ENCODE measurements at places on chromosomes 4 and X. TPM values are rescaled to one million over a fixed set of nuclear protein-coding genes. Genes with fewer than 3 reads are reported as not detected.

- no peak for DNase-seq
Measured at GRCh38 chrX:39764441-39764914, 333.3 kb downstream of the BCOR start.

DNA sequence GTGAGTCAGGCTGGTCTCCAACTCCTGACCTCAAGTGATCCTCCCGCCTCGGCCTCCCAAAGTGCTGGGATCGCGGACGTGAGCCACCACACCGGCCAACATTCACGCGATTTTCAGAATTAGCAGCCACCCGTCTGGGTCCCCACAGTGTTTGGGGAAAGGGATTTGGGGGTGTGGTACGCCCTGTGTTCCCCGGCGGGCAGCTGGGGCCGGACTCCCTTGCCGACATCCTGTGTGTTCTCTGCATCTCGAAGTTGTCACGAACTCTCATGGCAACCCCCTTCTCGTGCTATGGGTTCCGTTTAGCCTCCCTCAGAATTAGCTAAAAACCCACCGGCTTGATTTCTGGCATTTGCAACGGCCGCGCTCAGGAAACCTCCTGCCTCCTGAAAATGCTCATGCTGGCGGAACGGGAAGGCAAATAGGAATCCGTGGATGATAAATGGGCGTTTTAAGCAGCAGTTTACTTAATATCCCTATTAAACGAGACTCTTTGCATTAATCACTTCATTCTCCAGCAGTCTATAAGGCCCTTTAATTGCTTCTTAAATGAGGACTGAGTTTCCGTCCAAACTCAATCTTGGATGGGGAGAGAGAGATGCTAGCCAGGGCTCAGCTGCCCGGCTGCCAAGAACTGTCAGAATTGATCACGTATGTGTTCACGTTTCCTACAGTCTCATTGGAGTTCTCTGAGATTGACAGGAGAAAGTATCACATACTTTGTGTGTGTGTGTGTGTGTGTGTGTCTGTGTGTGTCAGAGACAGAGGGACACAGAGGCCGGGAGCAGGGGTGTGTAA lies 78.9 kb upstream of the PPP2R3B start:
- DNase-seq = no peak

DNA sequence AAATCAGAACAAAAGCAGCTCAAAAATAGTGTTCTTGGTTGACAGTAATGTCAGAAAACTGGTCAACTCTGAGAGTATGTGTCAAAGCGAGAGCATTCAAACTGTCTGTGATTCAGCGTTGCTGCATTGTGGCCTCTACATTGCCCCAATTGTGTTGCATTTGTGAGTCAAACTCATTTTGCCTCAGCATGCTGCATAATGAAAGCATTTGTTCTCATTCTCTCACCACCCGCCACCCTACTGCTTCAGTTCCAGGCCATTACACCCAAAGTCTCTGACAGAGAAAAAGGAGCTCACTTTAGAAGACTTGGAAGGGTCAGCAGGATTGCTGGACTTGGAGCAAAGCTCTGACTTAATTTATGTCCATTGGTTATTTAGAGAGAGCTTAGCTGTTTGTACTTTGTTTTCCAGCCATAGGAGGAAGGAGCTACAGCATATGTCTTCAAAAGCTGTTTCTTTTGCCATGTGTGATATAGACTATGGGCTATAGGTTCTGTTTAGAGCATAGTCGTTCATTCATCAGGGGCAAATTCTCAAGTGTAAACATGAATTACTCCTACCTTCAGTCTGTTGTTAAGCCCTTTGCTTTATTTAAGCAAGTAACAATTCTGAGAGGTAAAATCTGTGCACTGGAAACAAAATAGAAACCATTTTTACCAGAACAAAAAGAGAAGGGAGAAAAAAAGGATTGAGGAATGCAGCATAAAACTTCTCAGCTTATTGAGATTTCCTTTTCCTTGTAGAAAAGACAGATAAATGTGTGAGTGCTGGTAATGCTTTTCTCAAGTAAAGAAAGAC lies 153.4 kb upstream of the ANK2 start:
- DNase-seq = peak; percentile 11

DNA sequence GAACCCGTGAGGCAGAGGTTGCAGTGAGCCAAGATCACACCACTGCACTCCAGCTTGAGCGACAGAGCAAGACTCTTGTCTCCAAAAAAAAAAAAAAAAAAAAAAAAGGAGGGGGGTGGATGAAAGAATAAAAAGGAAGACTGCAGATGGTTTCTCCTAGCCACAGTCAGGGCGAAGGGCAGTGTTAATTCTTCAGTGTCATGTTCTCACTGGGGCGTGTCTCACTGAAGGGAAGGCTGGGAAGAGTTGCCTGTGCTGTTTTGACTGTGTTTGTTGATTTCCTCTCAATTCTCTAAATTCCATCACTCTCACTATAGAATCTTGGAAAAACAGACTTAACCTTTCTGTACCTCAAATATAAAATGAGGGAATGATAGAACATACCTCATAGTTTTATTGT lies 71.6 kb upstream of the DHX15 start:
- DNase-seq = no peak

DNA sequence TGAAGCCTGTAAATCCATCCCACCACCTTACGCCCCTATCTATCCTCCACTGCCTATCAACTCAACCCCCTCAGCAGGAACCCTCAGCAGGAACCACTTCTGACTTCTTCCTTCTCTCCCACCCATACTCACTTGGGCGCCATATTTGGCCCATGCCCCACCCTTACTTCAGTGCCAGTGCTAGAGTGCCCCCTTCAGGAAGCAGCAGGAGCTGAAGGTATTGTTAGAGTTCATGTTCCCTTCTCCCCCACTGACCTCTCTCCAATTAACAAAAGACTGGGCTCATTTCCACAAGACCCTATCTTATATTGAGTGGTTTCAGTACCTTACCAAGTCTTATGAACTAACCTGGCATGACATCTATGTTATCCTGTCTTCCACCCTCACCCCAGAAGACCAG lies 363.1 kb upstream of the SLIT2 start:
- DNase-seq = no peak

DNA sequence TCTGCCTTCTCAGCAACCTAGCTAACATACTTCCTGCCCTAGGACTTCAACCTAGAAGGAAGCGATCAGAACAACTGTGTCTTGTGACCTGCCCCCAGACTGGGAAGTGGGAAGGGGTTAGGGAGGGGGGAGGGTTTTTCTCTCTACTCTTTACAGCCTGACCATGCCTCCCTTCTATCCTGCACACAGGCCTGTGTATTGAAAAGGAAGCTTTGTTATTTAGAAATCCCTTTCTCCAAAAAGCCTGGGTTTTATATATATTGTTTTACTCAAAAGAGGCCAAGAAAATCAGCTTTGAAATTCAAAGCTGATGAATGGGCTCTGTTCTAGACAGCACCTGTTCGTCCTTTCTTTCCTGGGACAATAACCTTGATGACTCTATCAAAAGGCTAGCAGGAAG lies 35.2 kb upstream of the SMS start:
- no peak for DNase-seq

GRCh38 chrX:148498067-148498466 lies 2.4 kb upstream of the AFF2 start:
- no peak for DNase-seq

GRCh38 chrX:85026170-85026569 lies 22.5 kb downstream of the APOOL start:
- no peak for DNase-seq

GRCh38 chrX:19790829-19791228 lies 96.6 kb downstream of the SH3KBP1 start:
- DNase-seq = no peak

DNA sequence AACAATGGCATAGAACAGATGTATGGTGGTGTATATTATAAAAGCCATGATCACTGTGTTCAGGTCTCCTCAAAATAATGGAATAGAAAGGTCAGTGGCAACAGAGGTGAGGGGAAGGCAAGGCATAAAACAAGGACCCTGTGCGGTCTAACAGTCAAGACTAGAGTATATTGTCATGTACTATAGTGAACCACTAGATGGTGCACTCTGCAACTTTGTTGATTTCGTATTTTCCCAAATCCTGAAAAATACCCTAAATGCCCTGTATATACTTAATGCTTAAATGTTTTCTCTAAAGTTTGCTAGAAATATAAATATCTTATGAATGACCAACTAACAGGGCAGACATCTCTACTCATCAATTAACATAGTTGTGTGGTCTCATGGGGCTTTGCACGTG lies 453.0 kb downstream of the PCDH11X start:
- DNase-seq = no peak

DNA sequence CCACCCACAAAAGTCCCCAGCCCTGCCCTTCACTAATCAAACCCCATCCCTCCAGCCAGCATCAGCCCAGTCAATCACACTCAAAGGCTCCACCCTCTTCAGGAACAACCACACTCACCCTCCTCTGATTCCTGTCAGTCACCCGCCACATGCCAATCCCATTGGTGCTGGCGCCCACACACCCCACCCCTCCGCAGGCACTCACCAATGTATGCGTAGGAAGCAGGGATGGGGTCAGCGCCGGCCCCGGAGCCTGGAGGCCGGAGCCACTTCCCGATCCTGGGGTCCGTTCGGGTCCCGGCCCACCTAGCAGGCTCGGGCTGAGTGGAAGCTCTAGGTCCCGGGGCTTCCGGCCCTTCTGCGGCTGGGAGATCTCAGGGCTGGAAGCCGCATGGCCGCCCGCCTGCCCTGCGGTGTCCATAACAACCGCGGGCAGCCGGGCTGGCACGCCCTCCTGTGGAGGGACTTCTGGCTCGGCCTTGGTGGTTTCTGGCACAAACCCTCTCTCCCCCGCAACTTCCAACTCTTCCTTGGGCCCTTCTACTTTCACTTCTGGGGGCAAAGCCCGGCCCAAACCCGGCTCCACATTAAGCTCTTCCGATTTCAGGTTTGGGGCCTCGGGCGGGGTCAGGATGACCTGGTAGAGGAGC lies 7.9 kb upstream of the CFP start:
- no peak for DNase-seq

- no peak for DNase-seq
Measured at GRCh38 chr4:7587433-7588405, 153.0 kb upstream of the PSAPL1 start.

DNA sequence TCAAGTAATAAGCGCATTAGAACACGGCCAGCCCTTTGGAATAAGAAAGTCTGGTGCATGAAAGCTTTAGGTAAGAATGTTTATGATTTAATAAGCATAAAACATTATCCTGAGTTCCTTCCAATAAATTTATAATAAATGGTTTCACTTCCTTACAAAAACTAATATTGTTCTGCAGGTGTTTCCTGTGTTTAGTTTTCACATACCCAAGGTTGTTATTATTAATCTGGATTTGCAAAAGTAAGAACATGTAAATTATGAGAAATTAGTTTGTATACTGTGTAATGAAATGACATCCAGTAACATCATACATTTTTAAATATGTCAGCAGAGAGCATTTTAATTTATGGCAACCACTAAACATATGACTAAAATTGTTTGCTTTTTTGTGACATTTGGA lies 72.1 kb downstream of the BANK1 start:
- no peak for DNase-seq

ANXA5 gene
- 1,355 TPM for total RNA-seq

ADH1C gene
- 1.4 TPM for total RNA-seq

SPOCK3 gene
- total RNA-seq = 1.9 TPM

LNX1 gene
- 1.6 TPM for total RNA-seq

SMR3B gene
- total RNA-seq = not detected

GABRE gene
- 29.4 TPM for total RNA-seq

Data from fibroblast of the aortic adventitia (primary cell).